A673 (cell line): ENCODE measurements at places on chromosomes 5 and 9. TPM values are rescaled to one million over a fixed set of nuclear protein-coding genes. Genes with fewer than 3 reads are reported as not detected.

GRCh38 chr9:111645806-111646205 is 14.7 kb downstream of the DNAJC25 start:
- no peak for DNase-seq

GRCh38 chr5:6410421-6410820 is 32.1 kb upstream of the MED10 start:
- peak; percentile 42 for DNase-seq

- no peak for DNase-seq
Measured at GRCh38 chr9:123208626-123209174, 59.7 kb downstream of the STRBP start.

DNA sequence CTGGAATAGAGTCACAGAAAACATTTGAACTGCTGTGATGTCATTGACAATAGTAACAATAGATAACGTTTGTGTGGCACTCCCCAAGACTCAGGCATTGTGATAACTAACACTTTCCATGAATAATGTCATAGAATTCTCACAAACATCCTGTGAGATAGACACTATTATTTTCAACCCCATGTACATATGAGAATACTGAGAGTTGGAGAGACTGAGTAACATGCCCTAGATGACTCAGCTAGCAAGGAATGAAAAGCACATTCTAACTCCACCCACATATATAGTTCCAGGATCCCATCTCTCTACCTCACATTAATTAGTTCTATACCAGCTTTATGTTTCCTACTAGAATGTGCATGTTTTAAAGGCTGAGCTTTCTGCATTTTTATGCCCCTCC is 71.4 kb downstream of the ASTN2 start:
- DNase-seq = no peak

GRCh38 chr5:95763941-95764340 is 32.8 kb downstream of the RHOBTB3 start:
- DNase-seq = peak; percentile 12

- peak; percentile 41 for DNase-seq
Measured at GRCh38 chr5:99034336-99034735, 105.5 kb upstream of the CHD1 start.

DNA sequence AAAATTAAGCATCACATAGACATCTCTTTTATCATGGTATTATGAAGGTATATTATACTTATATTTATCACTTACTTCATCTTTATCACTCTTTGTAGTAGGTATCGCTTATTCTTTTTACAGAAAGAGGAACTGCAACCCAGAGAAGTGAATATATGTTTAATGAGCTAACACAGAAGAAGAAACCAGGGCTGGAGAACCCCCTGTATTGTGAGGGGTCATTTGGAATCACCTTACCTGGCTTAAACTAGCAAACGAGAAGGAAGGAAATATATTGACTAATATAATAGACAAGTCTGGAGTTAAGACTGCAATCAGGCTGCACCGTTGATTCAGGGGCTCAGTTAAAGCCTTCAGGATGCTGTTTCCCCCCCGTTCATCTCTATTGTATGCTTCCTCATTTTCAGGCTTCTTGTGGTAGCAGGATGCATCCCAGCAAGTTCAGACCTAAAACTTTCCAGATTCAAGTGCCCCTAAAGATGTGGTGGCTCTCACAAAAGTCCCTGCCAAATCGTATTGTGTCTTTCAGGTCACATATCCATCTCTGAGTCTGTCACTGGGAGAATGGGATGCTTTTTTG is 146.4 kb downstream of the GCNT1 start:
- DNase-seq = no peak

DNA sequence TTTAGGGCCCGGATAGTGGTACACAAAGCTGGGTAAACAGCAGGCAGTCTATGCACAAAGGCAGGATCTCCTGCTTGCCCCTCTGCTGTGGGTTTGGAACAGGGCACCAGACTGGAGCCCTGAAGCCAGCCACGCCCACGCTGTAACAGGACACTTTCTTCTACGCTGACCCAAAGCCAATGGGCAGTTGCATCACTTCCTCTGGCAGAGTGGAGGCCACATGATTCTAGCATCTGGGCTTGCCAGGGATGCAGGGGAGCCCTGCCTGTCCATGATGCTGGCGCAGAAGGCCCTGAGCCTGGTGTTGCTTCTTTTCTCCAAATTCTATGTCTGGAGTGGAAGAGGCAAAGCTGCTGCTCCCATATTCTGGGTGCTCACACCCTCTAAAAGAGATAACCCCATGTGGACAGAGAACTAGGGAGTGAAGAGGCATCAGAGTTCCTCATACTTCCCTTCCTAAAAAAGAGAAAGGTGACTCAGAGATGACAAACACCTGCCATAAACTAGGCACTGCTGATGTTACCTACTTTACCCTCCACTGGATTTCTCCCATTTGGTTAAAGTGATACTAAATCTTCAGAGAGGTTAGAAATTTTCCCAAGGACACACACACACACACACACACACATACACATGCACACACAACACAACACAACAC is 260.3 kb upstream of the KLF4 start:
- DNase-seq = peak; percentile 4

GRCh38 chr5:43497311-43498104 is 13.8 kb upstream of the TMEM267 start:
- DNase-seq = no peak

DNA sequence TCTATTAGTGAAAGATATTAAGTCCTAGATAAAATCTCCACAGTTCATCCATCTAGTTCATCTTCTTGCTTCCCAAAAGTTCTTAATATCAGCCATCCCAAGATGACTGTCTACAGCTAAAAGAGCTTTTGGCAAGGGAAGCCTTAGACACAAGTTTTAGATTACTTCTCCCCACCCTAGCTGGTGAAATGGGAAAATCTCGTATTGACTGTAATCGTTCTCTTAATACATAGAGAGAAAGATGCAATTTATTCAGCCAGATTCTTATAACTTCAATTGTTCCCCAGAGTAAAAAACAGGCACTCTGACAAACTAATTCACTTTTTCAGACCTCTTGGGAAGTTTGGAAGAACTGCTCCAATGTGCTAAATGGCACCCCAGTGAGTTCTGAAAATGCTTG is 1439.6 kb upstream of the C9orf72 start:
- DNase-seq = no peak

- no peak for DNase-seq
Measured at GRCh38 chr5:135492319-135492626, 40.1 kb upstream of the TIFAB start.

GRCh38 chr9:73219985-73220626 is 68.4 kb downstream of the ANXA1 start:
- DNase-seq = peak; percentile 55

- no peak for DNase-seq
Measured at GRCh38 chr9:131736431-131736830, 3.4 kb downstream of the RAPGEF1 start.

DNA sequence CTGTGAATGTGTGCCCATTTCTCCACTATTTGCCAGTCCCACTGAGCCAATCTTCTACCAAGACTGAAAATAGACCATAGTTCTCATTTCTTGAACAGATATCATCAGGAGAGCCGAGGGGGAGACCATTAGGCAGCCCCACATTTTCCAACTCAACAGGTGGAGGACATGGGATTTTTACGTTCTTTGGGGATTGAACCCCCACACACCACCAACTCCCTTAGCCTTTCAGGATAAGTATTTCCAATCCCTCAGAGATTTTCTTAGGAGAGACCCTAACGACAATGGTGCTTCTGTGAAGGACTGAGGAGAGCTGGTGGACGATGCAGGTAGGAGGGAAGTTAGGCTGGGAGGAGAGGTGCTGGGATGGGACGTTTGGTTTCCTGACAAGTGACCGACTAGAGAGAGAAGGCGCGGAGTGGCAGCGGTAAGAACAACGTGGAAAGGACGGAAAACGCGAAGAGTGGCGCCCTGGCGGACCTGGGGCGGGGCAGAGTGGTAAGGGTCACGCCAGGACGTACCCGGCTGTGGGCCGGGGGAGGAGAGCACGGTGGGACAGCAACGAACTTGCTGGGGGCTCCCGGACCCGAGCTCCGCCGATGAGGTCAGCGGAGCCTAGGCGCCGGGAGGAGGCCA is 681 bp upstream of the CHSY3 start:
- DNase-seq = no peak

- no peak for DNase-seq
Measured at GRCh38 chr9:85359161-85359560, 382.6 kb downstream of the AGTPBP1 start.

GRCh38 chr5:79560771-79561524 is 47.0 kb upstream of the HOMER1 start:
- no peak for DNase-seq

- no peak for DNase-seq
Measured at GRCh38 chr5:118628660-118629354, 359.5 kb downstream of the DTWD2 start.

- DNase-seq = no peak
Measured at GRCh38 chr5:136694258-136694657, 328.9 kb upstream of the TRPC7 start.

DNA sequence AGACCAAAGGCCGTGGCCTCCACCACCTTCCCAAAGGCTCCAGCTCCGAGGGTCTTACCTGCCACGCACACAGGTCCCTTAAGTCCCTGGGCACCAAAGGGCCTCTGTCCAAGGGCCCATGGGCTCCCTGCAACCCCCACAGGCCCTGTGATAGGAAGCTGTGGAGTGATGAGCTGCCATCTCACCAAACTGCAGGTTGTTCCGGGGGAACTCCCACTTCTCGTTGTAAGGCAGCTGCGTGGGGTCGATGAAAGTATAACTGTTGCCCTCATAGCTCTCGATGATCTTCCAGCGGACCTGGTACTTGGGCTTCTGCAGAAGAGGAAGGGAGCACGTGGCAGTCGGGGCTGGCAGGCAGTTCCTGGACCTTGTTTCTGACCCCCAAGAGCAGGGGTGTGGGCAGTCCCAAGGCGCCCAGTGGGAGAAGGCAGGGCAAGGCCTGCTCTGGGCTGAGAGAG is 24.8 kb downstream of the CSF1R start:
- no peak for DNase-seq

DNA sequence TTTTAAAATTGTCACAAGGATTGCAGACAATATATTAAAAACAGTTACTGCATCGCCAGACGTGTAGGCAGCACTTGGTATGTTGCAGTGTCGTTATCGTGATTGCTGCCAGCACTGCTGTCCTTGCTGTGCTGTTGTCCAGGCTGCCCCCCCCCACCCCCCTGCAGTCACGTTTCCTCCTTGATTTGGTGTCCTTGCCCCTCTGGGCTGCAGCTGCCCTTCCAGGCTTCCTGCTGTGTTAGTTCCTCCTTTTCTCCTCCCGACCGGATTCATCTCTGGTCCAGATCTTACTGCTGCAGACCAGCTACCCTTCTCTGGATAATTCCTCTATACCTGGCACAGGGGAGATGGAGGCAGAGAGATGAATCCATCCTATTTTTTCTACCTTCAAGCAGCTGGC is 298.9 kb downstream of the TRIM32 start:
- no peak for DNase-seq

- DNase-seq = no peak
Measured at GRCh38 chr5:138054206-138054605, 21.3 kb upstream of the FAM13B start.

GRCh38 chr5:106085136-106085535 is 1585.6 kb downstream of the EFNA5 start:
- DNase-seq = no peak

CRB2 gene
- total RNA-seq = 0.47 and 0.55 TPM in 2 replicates

SOWAHA gene
- total RNA-seq = not detected in 2 replicates

SLC1A1 gene
- total RNA-seq = 8.5 and 8.7 TPM in 2 replicates

SAXO1 gene
- not detected in 2 replicates for total RNA-seq

KDM3B gene
- total RNA-seq = 62.1 and 65.1 TPM in 2 replicates

FAM174A gene
- total RNA-seq = 3.1 and 4.1 TPM in 2 replicates

SPINK13 gene
- total RNA-seq = not detected in 2 replicates

FYB1 gene
- not detected in 2 replicates for total RNA-seq

DND1 gene
- 2.3 and 3.0 TPM in 2 replicates for total RNA-seq

SPINK6 gene
- not detected in 2 replicates for total RNA-seq

ZNF782 gene
- total RNA-seq = 5.7 and 6.7 TPM in 2 replicates

CYLC2 gene
- not detected in 2 replicates for total RNA-seq

HAND1 gene
- not detected in 2 replicates for total RNA-seq

GPR150 gene
- 0.13 and 0.15 TPM in 2 replicates for total RNA-seq
